ENCODE measurements at places on chromosomes 1 and 21.

- no peak for DNase-seq
These were observed 7.1 kb upstream of the ZNF678 start for GRCh38 chr1:227556288-227556687.

- no peak for DNase-seq
These were observed 12.4 kb downstream of the SLC30A1 start for GRCh38 chr1:211566431-211567025.

- no peak for DNase-seq
These were observed 87.8 kb downstream of the NMNAT2 start for GRCh38 chr1:183330335-183330734.

GRCh38 chr1:9822897-9823692 is 670 bp downstream of the CLSTN1 start:
- DNase-seq, result no peak

- DNase-seq, result no peak
These were observed 59.7 kb downstream of the MIER1 start for GRCh38 chr1:66984491-66984890.

- DNase-seq, result no peak
These were observed 35.1 kb downstream of the TMEM51 start for GRCh38 chr1:15188678-15189077.

- no peak for DNase-seq
These were observed 49.5 kb upstream of the GCLM start for GRCh38 chr1:93958726-93959100.

- DNase-seq, result no peak
These were observed 17.6 kb downstream of the TEX35 start for GRCh38 chr1:178530502-178530901.

DNA sequence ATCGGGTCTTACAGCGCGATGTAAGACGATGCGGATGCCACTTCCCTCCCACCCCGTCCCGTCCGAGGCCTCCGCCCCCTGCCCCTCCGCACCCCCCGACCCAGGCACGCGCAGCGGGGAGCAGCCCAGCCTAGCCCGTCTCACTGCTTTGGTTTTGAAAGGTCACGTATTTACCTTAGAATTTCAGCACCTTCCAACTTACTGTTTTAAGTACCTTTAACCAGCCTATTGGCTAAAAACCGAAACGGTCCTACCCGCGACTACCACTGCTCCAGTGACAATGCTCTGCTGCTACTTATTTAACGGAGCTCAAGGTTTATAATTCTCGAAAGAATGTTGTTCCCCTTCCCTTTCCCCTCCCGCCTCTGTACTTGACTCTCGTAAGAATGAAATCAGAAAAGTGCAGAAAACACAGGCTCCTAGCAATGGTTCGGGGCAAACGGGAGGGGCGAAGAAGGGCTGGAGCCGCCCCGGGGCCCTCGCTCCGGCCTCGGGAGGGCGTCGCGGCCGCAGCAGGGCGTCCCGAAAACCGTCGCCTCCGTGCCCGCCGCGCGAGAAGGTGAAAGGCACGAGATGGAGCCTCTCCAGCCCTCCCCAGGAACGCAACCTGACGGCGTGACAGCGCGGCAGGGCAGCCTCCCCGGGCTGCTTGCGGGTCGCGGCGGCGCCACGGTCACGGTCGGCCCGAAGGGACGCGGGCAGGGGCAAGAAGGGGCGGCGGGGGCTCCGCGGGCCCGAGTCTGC is 667 bp downstream of the TMEM50B start:
- no peak for DNase-seq

DNA sequence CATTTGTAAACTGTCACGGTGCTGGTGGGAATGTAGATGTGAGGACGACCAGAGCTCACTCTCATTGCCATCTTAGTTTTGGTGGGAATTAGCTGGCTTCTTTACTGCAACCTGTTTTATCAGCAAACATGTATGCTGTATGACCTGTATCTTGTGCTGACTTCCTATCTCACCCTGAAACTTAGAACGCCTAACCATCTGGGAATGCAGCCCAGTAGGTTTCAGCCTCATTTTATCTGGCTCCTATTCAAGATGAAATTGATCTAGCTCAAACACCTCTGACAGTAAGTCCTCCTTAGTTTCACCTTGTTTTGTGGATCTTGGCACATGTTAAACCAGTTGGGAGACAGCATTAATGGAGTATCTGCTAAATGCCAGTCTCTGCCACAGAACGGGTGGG is 174.6 kb downstream of the HLX start:
- DNase-seq, result no peak

DNA sequence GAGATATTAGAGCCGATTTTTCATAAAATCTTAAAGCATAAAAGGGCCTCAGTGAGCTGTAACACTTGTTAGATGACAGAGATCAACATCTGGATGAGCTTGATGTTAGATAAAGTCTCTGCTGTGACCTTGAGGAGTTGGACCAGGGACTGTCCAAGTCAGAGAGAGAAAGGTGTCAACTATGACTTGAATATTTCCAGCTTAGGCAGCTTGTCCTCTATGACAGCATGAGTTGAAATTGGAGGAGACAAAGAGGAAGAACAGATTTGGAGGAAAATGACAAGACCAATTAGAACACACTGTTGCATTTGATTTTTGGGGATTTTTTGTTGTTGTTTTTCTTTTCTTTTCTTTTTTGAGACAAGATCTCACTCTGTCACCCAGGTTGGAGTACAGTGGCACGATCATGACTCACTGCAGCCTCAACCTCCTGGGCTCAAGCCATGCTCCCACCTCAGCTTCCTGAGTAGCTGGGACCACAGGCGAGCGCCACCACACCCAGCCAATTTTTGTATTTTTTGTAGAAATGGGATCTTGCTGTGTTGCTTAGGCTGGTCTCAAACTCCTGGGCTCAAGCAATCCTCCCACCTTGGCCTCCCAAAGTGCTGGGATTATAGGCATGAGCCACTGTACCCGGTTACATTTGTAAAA is 35.3 kb upstream of the CLIC4 start:
- no peak for DNase-seq

DNA sequence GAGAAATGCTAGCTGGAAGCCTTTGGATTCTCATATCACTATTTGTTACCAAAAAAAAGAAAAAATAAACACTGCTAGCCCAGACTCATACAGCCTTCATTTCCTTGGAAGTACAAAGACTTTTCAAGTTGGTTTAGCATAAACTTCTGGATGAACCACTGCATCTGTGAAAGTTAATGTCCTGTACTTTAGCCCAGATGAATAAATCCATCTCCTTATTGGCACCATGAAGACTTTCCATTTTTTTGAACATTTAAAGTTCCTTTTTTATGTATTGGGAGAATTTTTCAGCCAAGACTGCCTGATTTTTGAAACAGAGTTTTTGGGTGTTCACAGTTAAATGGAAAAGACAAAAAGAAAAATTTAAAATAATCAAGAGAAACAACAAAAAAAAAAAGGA is 184.0 kb upstream of the C1orf87 start:
- DNase-seq, result no peak

GRCh38 chr1:201254625-201255478 is 28.5 kb upstream of the PKP1 start:
- peak; percentile 52 for DNase-seq

DNA sequence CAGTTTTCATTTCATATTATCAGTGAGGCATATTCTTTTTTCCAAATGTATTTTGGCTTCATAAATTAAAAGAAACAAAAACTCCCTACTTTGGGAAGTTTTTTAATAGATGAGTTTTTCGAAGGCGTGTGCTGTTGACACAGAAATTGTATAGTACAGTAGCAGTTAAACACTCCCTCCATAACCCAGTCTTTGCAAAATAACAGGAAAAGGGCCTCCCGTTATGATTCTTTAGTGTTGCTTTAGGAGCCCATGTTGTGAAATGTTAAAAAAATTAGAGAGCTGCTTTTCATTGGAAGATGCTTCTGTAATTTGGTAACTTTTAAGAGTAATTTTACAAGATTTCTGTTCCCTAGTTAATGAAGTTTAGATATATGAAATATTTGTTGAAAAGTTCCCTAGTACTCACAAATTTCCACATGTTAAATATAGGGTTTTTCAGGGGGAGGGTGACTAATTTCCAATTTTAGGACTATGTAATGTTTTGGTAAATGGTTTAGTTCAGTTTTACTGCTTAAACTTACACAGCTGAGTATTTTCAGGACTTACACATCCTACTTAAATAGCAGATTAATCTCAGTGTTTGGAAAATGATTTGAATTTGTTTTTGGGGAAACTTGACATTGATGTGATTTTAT is 2.0 kb downstream of the CAMSAP2 start:
- no peak for DNase-seq

GRCh38 chr1:155809088-155809487 is 47.9 kb downstream of the GON4L start:
- no peak for DNase-seq

DNA sequence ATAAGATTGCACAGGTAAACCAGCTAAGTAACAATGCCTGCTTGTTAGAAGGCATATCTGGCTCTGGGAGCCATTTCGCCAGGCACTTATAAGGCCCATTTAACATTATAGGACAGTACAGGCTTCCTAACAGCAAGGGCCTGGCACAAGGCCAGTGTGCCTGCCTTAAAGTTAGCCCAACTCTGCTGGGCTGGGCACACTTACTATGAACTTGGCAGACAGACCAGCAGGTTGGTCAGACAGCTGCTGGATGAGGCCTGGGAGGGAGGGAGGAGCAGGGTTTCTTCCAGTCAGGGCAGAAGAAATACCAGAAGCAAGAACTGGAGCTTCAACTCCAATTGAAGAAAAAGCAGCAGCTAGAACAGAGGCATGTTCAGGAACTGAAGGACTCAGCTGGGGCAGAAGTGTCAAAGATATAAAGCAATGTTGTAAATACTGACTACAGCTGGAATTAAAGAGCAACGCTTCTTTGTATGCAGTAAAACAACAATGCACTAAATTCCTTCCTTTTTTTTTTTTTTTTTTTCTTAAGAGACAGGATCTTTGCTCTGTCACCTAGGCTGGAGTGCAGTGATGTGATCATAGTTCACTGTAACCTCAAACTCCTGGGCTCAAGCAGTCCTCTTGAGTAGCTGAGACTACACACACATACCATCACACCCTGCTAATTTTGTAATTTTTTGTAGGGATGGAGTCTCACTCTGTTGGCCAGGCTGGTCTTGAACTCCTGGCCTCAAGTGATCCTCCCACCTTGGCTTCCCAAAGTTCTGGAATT is 4.9 kb downstream of the CACHD1 start:
- no peak for DNase-seq

DNA sequence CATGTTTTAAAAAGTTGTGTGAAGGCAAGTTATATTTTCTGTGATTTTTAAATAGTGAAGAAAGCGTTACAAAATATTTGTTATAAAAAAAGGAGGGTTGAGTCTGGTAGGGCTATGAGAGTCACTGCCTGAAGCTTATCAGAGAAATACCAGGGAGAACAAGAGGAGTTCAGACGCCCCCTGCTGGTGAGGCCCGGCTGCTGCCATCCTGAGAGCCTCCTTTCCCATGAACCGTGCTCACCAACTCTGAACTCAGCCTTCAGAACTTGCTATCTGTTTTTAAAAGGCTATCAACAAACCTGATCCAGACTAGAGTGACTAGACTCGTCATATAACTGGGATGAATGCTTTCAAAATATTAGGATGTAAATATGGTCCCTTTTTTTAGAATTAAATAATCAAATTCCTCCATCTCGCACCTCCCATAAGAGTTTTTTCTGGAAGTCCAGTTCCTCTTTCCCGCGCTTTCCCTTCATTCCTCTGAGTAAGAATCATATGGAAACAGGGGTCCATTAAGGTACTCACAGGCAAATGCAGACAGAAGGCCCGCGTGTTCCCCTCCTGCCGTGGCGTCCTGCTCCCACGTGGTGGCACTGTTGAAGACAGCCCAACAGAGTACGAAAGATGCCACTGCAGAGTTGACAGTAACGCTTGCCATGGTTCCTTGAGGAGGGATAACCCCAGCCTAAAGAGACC is 26.2 kb upstream of the SPATA6 start:
- DNase-seq, result peak; percentile 59

- no peak for DNase-seq
These were observed 7.6 kb downstream of the CHD5 start for GRCh38 chr1:6172549-6172948.

- DNase-seq, result no peak
These were observed 173.9 kb upstream of the IVNS1ABP start for GRCh38 chr1:185490924-185491323.

DNA sequence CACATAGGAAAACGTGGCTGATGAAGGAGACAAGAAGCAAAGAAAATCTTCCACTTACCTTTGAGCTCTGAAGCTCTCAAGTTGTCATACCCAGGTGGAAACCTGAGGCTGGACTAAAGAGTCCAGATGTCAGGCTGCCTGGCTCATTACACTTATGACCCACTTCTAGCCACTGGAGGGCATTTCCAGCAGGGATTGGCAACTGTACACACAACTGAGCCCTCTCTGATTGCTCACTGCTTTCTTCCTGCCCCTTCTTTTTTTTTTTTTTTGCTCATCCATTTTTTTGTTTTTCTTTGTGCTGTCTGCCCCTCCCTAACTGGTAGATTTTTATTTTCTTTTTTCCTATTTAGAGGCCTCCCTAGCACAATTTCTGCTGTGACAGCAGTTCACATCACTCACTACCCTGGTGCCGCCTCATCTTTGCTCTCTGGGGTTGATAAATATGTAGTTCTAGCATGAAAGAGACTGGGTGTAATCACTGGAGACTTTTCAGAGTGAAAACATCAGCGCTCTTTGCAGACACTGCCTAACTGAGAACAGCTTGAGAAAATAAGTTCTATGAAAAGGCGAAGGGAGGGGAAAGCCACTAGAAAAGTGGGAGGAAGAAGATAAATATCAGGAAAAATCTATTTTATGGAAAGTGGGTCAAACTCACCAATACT is 334.5 kb downstream of the NUF2 start:
- no peak for DNase-seq

DNA sequence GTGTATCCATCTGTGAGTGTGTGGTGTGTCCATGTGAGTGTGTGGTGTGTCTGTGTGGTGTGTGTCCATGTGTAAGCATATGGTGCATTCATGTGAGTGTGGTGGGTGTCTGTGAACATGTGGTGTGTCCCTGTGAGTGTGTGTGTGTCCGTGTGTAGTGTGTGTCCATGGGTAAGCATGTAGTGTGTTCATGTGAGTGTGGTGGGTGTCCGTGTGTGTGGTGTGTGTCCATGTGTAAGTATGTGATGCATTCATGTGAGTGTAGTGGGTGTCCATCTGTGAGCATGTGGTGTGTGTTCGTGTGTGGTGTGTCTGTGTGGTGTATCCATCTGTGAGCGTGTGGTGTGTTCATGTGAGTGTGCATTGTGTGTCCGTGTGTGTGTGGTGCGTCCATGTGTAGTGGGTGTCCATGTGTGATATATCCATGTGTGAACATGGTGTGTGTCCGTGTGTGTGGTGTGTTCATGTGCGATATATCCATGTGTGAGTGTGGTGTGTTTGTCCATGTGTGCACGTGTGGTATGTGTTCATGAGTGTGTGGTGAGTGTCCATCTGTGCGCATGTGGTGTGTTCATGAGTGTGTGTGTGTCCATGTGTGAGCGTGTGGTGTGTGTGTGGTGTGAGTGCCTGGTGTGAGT is 12.3 kb downstream of the SLC19A1 start:
- DNase-seq, result no peak

- no peak for DNase-seq
These were observed 40.9 kb downstream of the RPL5 start for GRCh38 chr1:92872719-92873118.

DNA sequence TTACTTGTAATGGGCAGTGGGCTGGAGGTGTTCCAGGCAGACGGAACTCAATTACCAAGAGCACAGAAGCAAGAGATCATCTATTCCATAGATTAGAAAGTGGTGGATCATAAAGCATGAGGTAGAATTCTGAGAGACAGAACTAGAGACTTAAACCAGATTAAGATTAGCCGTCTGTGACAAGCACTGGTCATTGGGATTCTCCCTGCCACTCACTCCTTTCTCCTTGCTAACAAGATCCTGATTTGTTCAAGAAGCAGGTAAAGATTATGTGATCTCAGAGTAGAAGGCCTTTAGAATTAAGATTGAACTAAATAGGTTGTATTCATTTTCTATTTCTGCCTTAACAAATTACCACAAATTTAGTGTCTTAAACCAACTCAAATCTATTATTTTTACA is 1.5 kb upstream of the HSPA13 start:
- no peak for DNase-seq
